HT1080 (cell line): ENCODE measurements at places on chromosomes 11 and 22. TPM values are rescaled to one million over a fixed set of nuclear protein-coding genes. Genes with fewer than 3 reads are reported as not detected.
A peak's percentile ranks its signal among the peaks of the same experiment; 100 is the strongest.

DNA sequence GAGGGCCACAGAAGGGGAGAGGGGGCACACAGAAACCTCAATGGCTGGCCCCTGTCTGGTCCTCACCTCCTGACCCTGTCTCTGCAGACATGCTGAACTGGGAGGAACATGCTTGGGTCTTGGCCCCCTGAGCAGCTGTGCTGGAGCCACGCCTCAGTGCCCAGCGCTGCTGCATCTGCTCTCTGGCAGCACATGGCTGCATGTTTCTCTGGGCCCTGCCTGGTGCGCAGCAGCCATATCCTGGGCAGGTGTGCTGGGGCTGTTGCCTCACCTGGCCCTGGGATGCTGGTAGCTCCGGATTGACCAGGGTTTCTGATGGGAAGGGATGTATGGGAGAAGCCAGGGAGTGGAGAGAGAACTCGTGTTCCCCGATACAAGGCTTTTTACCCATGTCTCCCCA, 248.0 kb downstream of the ST3GAL4 start:
- DNase-seq, result no peak

DNA sequence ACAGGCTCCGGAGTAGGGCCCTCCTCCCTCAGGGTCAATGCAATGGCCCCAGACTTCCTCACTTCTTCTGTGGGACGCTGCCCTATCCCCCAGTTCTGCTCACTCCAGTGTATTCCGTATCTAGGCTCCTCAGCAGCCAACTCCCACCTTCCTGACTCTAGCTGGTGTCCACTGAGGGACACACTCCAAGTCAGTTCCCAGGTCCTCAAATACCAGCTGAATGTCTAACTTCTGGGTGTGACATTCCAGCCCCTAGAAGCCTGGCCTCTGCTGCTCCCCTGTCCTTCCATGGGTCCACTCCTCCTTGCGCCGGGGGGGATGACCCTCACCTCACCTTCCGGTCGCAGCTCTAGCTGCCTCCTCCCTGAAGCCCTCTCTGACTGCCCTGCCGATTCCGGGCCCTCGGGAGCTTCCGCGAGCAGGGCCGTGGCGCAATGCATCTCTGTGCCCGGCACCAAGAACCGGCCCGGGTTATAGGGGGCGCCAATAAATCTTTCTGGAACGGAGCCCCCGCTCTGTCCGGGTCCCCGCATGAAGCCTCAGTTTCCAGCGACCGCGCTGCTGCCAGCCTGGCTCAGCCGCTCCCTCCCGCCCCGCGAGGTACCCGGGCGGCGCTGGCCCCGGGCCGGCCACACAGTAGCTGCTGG, 15.4 kb downstream of the BAD start:
- peak; percentile 56 for DNase-seq

DNA sequence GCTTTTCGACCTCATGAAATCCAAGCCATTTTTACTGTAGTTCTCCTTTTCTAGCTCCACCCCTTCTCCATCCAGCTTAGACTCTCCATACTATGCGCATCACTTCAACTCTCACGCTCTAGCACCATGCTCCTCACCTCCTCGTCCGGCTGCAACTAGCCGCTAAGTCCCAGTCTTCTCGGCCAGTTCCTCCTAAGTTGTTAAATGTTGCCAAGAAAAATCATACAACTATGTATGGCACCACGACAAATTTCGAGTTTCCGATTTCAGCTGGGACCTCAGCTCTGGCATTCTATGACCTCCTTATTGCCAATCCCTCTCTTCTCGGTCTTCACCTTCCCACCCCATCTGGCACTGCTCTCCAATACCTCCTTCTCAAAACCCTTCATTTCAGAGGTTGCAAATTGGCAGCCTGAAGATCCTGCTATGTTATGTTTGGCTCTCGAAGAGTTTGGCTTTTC, 1.0 kb downstream of the ZNF70 start:
- no peak for DNase-seq

- no peak for DNase-seq
Observed at GRCh38 chr11:114060392-114061047, 1.0 kb downstream of the ZBTB16 start.

DNA sequence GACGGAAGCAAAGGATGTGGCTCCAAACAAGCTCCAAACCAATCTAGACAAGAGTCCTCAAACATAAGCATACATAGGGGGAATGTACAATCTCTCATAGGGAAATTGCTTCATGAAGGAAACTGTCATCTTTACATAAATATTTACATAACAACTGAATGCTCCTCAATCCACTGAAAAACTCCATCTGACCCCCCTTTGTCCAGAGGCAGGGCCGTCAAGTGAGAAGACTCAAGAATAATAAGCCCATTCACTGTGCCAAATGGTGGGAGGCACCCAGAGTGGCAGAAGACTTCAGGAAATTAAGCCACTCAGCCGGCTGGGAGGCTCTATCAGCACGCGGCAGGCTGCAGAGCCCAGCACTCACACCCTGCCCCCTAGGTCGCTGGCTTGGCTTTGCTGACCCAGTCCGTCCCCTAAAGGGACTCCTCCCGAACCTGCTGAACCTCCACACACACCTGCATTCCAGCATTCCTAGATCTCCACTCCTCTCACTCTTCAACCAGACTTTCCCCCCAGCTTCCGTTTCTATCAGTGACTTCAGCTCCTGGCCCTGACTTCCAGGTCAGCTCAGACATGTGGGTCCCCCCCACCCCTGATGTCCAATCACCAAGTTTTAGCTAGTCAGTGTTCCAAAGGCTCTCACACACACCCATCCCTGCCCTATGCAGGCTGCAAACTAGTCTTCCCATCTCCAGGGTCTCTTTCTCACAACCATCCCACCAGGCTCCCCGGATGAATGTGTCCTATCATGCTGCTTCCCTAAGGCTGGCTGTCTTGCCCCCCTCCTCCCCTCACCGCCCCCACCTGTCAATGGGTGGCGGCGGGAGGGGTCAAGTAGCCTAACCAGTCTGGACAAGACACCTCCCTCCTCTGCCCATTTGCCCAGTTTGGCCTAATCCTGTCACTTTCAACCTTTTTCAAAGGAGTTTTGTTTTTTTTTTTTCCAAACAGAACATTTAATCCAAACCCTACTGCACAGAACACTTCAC, 11.3 kb downstream of the VPS37C start:
- DNase-seq, result no peak

DNA sequence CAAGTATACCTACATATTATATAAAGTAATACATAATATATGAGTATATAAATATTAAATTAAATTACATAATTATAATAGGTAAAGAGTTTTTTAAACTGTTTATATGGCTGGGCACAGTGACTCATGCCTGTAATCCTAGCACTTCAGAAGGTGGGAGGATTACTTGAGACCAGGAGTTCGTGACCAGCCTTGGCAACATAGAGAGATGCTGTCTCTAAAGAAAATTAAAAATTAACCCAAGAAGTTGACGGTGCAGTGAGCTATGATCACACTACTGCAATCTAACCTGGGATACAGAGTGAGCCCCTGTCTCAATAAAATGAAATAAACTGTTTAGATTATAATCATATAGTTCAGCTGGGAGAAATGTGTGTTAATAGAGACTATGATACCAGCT, 363.0 kb downstream of the DDX10 start:
- DNase-seq, result no peak

GRCh38 chr22:33756508-33756949, 163.7 kb downstream of the LARGE1 start:
- no peak for DNase-seq

DNA sequence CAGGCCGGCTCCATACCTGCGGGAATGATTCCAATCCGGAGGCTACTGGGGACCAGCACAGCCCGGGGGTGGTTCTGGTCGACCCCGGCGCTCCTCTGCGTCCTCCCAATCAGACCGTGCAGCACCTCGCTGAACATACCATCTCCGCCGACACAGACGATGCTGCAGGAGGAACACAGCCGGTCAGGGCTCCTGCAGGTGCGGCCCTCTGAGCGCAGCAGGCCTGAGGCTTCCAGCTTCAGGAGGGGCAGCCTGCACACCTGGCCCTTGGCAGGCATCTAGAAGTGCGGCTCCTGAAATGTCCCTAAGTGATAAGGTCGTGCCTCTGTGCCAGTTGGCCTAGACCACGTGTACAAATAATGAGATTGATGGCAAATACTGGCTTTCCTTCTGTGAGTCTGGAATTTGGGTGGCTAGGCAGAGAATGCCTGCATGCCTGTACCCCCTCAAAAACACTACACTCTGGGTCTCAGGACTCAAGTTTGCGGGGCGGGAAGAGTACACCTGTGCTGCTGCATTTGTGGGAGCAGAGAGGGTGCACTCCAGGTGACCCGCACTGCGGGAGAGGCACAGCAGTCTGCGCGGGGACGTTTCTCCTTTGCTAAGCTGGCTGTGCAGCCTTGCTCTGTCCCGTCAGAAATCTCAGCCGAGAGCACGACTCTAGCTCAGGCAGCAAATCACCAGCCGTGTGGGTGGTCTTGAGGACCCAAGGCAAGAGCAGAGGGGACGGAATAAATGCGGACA, 30.1 kb downstream of the CERK start:
- DNase-seq, result no peak

- DNase-seq, result no peak
Observed at GRCh38 chr11:6542727-6543126, 45.6 kb downstream of the DNHD1 start.

- DNase-seq, result peak; percentile 91
Observed at GRCh38 chr11:112613051-112613972, 347.9 kb upstream of the NCAM1 start.

DNA sequence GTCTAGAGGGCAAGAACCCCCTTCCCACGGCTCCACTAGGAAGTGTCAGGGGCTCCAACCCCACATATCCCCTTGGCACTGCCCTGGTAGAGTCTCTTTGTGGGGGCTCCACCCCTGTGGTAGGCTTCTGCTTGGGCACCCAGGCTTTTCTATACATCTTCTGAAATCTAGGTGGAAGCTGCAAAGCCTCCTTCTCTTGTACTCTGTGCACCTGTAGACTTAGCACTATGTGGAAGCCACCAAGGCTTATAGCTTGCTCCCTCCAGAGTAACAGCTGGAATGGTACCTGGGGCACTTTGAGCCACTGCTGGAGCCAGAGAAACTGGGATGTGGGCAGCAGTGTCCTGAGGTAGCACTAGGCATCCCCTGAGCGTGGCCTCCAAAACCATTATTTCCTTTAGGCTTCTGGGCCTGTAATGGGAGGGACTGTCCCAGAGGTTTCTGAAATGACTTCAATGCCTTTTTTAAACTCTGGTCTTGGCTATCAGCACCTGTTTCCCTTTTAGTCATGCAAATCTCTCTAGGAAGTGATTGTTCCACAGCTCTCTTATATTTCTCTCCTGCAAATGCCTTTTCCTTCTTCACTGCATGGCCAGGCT, 68.4 kb downstream of the TRAF6 start:
- DNase-seq, result no peak

- no peak for DNase-seq
Observed at GRCh38 chr11:125379981-125380380, 116.1 kb downstream of the FEZ1 start.

DNA sequence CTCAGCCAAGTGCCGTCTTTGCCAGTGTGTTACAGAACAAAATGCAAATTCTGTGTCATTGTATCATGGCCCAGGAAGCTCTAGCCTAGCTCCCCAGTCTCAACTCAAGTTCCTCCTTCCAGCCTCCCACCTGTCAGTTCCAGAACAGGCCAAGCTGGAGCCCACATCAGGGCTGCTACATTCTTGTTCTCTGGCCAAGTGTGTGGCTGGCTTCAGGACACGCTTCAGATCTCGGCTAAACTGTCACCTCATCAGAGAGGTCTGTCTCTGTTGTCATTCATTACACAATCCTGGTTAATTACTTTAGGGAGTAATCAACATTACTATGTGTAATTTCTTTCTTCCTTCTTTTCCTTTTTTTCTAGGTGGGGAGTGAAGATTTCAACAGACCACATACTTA, 347.0 kb upstream of the SYN3 start:
- no peak for DNase-seq

KCNE3 gene
- not detected in 2 replicates for total RNA-seq

MOGAT2 gene
- total RNA-seq, result not detected in 2 replicates

RFPL3 gene
- not detected in 2 replicates for total RNA-seq

ACCS gene
- total RNA-seq, result 5.0 and 5.8 TPM in 2 replicates

SYT8 gene
- not detected in 2 replicates for total RNA-seq
